ENCODE measurements at places on chromosomes 1 and 21. TPM values are rescaled to one million over a fixed set of nuclear protein-coding genes. Genes with fewer than 3 reads are reported as not detected.

The POLR3GL gene
- 17.8 TPM for total RNA-seq

GRCh38 chr1:30047576-30047975, 675.8 kb downstream of the MATN1 start:
- DNase-seq: no peak
- H3K27me3 ChIP-seq: peaks cover 2% of the 10 kb centered on the region
- H3K4me3 ChIP-seq: no peak overlapping the region
- no peaks in the 10 kb centered on the region for H3K4me1 ChIP-seq
- H3K36me3 ChIP-seq: no peaks in the 10 kb centered on the region
- no peak overlapping the region for H3K27ac ChIP-seq

- H3K4me1 ChIP-seq: no peaks in the 10 kb centered on the region
- H3K36me3 ChIP-seq: no peaks in the 10 kb centered on the region
- no peak overlapping the region for H3K4me3 ChIP-seq
- DNase-seq: no peak
These were observed 25.2 kb upstream of the SCYL3 start for GRCh38 chr1:169918927-169919326.

The KIAA0040 gene
- 14.5 TPM for total RNA-seq

DNA sequence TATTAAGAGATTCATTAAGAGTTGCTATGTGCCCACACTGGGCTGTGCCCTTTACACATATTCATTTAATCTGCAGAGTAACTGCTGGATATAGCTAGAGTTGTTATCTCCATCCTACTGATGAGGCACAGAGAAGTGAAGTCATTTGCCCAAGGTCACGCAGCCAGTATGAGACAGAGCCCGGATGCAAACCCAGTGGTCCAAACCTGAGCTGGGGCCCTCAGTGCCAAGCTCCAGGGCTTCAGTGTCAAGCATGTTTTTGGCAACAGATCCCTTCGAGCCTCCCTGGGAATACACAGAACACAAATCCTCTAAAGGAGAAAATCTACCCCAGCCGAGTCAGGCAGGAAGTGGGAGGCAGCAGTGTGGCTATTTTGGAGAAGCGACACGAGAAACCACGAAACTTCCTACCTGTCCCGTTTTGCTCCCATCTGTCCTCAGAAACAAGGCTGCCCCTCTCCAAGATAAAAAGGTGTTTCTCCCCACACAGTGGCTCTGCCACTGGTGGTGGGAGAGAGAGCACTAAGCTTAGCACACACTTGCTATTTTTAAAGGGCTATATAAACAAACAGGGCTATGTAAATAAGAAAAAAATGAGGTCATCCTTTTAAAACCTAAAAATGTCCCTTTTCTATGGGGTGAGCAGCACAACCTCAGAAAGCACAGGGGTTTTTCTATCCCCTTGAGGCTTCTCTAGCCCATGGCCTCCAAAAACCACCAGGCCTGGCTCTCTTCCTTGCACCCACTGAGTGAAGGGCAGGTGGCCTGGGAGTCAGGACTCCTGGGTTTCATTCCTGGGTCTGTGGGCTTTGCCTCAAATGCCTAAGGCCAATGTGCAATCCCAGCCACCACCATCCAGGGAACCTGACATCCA, 138.6 kb upstream of the EDN2 start:
- no peak for DNase-seq
- no peak overlapping the region for H3K4me3 ChIP-seq
- peaks cover 8% of the 10 kb centered on the region for H3K36me3 ChIP-seq

DNA sequence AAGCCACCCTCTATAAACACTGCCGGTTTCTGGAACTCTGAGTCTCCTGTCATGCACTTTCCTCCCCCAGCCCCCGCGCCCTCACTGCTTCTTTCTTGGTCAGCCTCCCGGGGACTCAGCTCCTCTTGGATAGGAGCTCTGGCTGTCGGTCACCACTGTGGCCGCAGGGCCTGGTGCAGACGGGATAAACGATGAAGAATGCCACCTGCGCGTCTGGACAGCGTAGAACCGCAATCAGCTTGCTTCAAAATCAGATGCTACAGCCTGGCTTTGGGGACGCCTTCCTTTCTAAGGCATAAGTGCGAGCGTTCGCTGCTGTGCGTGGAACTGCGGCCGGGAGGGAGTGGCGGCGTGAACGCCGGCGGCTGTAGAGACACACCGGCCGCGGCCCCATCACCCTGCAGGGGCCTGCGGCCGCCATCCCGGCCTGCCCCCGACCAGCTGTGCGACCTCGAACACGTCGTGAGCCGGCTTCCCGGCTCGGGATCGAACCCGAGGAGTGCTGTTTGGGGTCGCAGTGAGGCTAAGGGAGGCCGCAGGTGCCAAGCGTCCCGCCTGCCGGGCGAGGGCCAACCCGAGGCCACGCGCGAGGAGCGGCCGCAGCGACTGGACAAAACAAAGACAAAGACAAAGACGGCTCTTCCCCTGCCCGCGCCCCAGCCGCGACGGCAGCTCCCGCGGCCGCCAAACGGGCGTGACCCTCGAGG, 688 bp downstream of the PTTG1IP start:
- no peaks in the 10 kb centered on the region for H3K36me3 ChIP-seq
- H3K27ac ChIP-seq: peak overlapping the region; percentile 66
- H3K27me3 ChIP-seq: no peaks in the 10 kb centered on the region

GRCh38 chr1:216905137-216905536, 181.9 kb upstream of the ESRRG start:
- no peak overlapping the region for H3K4me3 ChIP-seq
- no peak for DNase-seq
- no peaks in the 10 kb centered on the region for H3K4me1 ChIP-seq
- no peaks in the 10 kb centered on the region for H3K27me3 ChIP-seq

DNA sequence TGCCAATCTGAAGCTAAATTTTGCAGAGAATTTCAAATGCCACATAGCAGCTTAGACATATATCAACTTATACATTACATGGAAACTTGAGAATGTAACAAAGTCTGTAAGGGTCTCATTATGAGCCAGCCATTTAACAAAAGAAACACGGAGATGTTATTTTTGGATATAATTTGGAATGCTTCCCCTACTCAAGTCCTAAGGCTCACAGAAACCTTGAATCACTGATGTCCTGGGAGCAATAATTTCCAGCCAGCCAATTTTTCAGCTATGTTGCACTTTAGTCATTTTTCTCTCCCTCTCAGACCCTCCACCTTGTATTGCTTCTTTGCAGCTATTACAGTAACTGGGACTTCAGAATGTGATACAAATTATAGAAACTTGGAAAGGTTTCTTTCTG, 56.9 kb downstream of the EIF2B3 start:
- H3K27me3 ChIP-seq: no peaks in the 10 kb centered on the region
- H3K4me1 ChIP-seq: no peaks in the 10 kb centered on the region
- no peak for DNase-seq
- H3K4me3 ChIP-seq: no peak overlapping the region

- H3K4me3 ChIP-seq: no peak overlapping the region
- H3K4me1 ChIP-seq: no peaks in the 10 kb centered on the region
- H3K27me3 ChIP-seq: no peaks in the 10 kb centered on the region
- no peaks in the 10 kb centered on the region for H3K36me3 ChIP-seq
- no peak overlapping the region for H3K27ac ChIP-seq
These were observed 121.6 kb downstream of the SIK1 start for GRCh38 chr21:43305336-43305665.

The OLIG2 gene
- total RNA-seq: not detected

DNA sequence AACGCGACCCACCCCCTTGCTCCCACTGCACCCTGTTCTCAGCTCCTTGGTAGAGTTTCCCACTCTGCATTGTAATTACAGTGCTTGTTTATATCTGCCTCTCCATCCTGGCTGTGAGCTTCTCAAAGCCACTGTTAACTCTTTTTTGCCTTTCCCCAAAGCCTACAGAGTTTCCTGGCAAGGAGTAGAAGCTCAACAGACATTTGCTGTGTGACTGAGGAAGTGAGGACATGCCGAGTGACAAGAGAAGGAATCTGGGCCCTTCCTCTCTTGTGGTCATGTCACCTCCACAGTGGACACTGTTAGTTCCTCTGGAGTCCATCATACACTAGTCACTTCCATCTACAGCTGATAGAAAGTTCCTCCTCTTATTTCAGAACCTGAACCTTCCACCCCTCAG, 6.1 kb upstream of the IGSF8 start:
- no peak overlapping the region for H3K27ac ChIP-seq
- peaks cover 24% of the 10 kb centered on the region for H3K4me1 ChIP-seq
- no peak overlapping the region for H3K4me3 ChIP-seq
- no peak for DNase-seq
- no peaks in the 10 kb centered on the region for H3K36me3 ChIP-seq
- H3K27me3 ChIP-seq: no peaks in the 10 kb centered on the region

GRCh38 chr1:178580876-178581275, 68.0 kb downstream of the TEX35 start:
- no peak overlapping the region for H3K27ac ChIP-seq
- no peaks in the 10 kb centered on the region for H3K27me3 ChIP-seq
- no peaks in the 10 kb centered on the region for H3K4me1 ChIP-seq
- H3K36me3 ChIP-seq: no peaks in the 10 kb centered on the region
- no peak for DNase-seq
